Activated T-helper 9 cell treated with anti-CD3 and anti-CD28 coated beads, Interleukin-2, amount 50 U/mL, for 16 hours (primary cell): ENCODE measurements at places on chromosomes 3 and 15.

GRCh38 chr3:195907934-195908693 is at the start of gene TNK2:
TNK2 (minus strand) TSS chr3:195908551; CDS start chr3:195888588, 19,963 bp downstream.
- peak; percentile 28 for DNase-seq

- no peak for DNase-seq
These were observed 225.7 kb upstream of the ADAMTS9 start for GRCh38 chr3:64913515-64913914.

GRCh38 chr3:4752201-4753072 is 226.8 kb upstream of the BHLHE40 start:
- DNase-seq = no peak

DNA sequence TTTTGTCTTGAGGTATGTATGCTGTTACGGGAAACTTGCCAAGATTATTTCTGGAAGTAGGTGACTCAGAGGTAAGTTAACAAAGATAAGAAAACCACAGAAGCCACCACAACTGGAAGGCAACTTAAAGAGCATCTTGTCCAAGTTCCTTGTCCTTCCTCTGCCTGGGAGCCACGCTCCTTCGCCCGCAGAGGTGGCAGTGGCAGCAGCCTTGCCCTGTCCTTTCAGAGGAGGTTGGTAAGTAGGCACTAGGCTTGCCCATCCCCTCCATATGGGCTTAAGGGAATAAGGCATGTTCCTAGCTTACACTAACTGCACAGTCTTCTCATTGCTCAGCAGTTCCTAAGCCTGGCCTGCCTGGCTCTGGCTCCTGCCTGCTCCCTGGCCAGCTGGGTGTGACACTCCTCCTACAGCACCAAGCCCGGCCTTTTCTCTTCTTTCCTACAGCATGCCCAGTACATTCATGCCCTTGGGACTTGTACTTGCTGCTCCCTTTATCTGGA is 48.0 kb upstream of the RAB6B start:
- DNase-seq = no peak

- no peak for DNase-seq
These were observed 165.3 kb downstream of the PLCL2 start for GRCh38 chr3:17050071-17050470.

DNA sequence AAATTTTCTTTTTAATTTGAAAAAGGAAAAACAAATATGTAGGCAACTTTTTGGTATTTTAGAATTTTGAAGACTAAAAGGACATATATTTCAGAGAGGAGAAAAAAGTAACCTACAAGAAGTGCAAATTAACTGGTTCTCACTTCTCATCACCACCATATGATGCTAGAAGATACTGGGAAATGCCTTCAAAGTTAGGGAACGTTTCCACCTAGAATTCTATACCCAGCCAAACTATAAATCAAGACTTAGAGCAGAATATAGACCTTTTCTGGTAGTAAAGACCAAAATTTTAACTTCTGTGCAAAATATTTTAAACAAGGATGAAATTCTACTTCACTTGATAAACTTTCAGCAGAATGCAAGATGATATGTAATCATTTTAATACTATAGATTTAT is 112.3 kb upstream of the PHLDB2 start:
- DNase-seq = no peak

DNA sequence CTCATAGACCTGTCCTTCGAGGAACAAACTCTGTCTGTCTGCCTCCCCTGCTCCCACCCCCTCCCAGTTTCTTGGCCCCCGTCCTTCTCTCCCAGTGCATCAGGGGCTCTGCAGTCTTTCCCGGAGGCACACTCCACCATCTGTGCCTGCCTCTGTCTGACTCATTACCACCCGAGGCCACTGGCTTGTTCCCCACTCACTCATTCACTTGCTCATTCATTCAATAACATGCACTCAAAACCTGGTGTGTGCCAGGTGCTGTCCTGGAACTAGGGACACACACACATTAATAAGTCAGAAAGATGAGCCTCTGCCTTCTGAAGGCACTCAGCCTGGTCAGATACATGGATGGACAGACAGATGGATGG is 12.4 kb downstream of the AMIGO3 start:
- DNase-seq = no peak

DNA sequence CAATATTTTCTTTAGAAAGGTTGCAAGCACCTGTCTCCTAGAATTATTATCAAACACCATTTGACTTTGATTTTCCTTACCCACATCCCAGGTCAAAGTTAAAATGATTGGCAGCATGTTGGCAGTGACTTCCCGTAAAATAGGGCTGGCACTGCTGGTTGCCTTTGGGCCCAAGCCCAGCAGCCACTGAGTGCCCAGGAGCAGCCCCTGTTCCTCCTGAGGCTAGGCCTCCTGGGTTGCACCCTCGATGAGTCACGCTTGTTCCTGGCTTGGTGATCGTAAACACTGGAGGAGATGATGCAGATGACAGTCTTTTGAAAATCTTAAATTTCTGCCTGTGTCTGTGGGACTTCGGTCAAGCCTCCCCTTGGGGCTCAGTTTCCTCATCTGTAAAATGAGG is 290.0 kb downstream of the TLE3 start:
- DNase-seq = no peak

GRCh38 chr15:48798319-48798718 is 12.6 kb downstream of the CEP152 start:
- no peak for DNase-seq

- no peak for DNase-seq
These were observed 30.4 kb downstream of the UBE3A start for GRCh38 chr15:25408428-25408827.

DNA sequence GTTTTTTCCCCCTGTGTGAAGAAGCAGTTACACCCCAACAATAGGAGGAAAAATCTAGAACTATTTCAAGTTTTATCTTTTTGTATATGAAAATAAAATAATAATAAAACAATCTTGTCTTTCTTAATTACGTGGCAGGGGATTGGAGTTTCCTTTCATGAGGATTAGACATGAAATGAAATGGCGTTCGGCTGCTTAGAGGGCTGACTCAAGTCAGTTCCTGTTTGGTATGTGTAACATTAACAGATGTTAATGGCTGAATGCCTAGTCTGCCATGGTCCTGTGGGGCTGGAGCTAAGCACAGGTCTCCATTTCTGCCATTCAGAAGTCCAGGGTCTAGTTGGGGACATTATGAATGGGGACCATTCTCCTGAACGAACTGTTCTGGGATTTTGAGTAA is 3.1 kb upstream of the EXOG start:
- no peak for DNase-seq

DNA sequence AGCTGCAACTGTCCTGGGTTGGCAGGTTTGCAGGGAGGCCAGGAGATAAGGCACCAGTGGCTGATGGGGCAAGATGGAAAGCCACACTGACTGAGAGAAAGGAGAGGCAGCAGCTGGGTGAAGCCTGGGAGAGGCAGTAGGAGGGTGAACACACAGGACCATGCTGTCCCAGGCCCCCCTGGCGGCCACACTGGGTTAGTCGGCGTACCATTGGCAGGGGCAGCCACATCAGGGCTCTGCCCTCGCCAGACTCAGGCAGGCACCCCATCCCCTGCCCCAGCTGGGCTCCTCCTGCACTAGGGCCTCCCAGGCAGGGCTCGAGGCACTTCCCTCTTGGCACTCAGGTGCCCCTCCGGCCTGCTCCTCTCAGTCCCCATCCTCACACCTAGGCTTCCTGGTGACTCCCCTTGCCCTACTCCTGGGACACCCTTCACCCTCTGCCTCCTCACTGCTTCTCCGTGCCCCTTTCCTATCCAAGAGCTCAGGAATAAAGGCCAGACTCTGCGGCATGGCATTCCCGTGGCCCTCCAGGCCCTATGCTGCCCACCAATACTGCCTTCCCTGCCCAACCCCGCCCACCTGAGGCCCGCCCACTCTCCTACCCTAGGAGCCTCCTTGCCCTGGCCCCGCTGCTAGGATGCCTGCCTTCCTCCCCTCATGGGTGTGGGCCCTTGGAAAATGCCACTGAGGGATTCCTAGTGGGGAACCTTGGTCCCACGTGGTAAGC is 28.7 kb upstream of the DUSP7 start:
- DNase-seq = no peak

DNA sequence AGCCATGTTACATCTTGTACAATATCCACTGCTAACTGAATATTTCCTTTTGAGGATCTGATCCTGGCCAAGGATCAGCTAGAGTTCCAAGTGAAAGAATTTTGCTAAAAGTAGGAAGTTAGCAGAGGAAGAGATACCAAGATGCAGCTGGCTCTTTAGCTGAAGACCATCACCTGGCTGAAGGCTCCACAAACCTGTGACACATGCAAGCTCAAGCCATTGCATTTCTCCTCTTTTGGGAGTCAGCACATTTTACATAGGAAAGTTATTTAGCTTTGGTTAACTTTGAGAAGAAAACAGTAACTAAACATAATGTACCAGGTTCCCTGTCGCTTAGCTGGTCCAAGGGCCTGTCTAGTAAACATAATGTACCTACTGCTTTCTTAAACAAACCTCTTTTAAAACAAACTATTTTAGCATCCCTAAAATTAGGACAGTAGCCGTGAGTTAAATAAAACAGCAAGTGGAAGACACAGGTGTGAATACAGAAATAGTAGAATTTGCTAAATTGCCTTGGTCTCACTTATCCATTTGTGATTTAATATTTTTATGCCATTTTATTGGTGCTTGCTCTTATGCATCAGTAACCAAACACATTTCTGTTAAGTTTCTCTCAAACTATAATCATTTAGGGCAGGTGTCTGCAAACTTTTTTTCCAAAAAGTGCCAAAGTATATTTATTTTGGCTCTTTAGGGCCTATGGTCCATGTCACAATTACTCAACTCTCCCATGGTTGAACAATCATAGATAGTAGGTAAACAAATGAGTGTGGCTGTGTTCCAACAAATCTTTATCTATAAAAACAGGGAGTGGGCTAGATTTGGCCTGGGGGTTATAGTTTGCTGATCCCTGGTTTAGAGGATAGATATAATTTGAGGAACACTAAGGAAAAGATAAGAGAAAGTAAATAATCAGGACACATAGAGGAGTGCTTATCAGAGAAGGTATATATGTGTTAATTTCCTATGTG is 11.2 kb downstream of the GCSAM start:
- no peak for DNase-seq

DNA sequence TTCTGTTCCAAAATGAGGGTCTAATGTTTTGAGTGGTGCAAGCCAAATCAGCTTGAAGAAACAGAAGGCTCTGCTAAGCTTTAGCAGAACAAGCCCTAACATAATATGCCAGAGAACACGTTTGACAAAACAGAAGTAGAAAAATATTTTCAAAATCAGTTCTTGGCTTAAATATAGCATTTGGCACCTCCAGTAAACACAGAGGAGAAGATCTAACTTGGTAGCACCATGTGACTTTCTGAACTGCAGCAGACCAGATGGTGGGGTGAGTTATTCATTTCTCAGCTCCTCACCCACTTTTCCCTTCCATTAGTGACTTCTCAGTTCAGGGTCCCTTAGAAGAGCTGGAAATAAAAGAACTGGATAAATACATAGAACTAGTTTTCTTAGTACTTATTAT is 395.8 kb downstream of the MAGI1 start:
- DNase-seq = no peak

GRCh38 chr15:72135719-72136118 is 17.5 kb downstream of the SENP8 start:
- no peak for DNase-seq

DNA sequence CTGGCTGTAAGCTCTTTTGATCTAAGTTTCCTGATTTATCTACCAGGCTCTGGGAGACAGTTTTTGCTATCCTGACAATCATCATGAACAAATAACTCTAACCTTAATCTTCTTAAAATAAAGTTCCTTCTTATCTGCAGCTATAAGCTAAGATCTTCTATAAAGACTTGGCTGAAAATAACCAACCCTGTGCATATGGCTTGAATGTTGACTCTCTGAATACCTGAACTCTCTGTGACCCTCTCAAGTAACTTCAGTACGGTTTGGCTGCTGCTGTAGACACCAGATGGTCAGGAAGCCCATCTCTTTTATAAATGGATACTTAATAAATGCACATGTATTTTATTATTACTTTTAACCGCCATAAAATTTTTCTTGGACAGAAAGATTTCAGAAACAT is 412.4 kb upstream of the CBLB start:
- no peak for DNase-seq

DNA sequence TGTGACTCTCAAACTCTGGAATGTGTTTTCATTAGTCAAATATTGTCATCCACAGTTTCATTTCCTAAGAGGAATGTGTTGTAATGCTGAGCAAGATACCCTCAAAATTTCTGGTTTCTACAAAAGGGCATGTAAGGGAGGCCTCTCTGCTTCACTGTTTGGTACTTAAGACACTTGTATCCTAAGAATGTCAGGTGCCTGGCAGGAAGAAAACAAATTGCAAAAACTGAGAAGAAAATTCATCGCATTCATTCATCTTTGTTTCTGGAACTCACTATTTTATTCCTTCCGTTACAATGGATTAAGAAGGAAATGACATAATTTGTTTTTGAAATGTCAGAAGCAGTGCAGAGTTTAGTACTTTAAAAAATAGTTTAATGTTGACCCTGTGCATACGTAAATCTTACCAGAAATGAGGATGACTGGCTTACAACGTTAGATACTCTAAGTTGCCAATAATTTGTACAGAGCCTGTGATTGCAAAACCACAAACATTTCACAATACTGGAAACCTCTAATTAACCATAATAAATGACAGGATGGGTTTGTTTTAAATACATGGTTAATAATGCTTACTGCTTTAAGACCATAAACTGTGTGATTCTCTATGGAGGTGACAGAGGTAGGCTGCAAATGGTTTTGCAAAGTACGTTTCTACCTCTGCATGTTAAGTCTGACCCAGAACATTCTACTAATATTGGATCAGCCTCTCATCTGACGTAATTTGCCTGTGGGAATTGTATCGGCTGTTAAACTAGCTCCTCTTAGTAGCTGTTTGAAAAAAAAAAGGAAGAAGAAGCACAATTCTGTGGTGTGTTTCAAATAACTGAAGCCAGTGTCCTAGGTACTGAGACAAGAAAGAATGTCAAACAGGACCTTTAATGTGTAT is 477.8 kb downstream of the RBMS3 start:
- no peak for DNase-seq

- DNase-seq = no peak
These were observed 65.8 kb upstream of the TRA2B start for GRCh38 chr3:186003610-186004009.

DNA sequence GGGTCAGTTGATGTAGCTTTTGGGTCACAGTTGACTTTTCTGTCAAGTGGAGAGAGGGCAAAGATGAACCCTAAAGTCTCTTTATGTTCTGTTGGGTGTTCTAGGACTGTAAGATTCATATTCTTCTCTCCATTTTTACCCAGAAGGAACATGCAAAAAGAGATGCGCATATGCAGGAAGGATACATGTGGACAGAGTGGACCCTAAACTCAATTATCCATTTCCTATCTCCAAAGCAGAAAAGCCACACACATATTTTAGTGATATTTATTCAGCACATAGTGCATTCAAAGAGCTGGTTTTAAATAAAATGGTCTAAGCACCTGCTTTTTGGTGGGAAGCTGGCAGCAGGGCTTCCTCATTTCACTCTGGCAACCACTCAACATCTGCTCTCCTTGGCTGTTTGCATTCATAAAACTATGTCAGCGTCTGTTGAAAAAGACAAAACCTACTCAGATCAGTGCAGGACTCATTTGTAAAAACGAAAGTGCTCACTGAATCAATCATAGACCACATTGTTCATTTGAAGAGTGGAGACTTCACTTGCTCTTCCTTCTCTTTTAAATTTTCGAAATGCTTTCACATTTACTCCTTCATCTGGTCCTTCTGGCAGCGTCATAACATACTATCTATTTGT is 96.6 kb downstream of the SEMA6D start:
- no peak for DNase-seq
